ENCODE measurements at places on chromosomes 3 and 15. TPM values are rescaled to one million over a fixed set of nuclear protein-coding genes. Genes with fewer than 3 reads are reported as not detected.

- no peak for DNase-seq
Measured at GRCh38 chr15:82127581-82127980, 81.8 kb upstream of the MEX3B start.

Gene SLC2A2
- total RNA-seq: not detected

DNA sequence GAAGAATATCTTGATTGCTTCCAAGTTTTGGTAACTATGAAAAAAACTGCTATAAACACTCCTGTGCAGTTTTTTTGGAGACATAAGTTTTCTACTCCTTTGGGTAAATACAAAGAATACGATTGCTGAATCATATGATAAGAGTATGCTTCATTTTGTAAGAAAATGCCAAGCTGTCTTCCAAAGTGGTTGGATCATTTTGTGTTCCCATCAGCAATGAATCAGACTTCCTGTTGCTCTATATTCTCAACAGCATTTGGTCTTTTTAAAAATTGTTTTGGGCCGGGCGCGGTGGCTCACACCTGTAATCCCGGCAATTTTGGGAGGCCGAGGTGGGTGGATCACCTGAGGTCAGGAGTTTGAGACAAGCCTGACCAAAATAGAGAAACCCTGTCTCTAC is 14.5 kb downstream of the BTD start:
- DNase-seq: no peak

DNA sequence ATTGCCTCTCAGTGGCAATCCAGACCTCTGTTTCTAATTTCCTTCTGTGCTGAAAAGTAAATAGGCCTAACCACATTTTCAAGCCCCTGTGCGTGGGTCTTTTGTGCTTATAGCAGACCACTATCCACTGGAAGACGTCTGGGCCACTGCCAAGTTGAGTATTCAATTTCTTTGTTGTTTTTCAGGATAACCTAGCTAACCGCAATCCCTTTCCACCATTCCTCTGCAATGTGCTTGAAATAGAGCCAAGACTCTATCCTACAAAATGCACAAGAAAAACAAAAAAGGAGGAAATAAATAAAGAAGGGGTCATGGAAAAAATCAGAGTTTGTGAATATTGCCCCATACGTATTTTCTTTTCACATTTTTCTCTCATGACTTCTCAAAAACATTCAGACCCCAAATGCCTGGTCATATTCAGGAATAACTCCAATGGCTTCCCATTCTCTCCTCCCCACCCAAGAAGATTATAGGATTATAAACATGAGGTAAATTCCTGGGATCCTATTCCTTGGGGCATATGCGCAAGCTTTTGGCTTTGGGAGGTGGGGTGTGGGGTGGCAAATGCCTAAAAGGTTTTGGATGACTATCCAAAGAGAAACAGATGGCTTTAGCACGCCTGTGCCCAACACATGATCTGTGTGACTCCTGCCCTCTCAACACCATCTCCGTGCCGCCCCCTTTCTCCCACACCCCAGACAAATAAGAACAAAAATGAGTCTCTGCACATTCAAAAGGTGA is 217.9 kb upstream of the THBS1 start:
- DNase-seq: no peak

DNA sequence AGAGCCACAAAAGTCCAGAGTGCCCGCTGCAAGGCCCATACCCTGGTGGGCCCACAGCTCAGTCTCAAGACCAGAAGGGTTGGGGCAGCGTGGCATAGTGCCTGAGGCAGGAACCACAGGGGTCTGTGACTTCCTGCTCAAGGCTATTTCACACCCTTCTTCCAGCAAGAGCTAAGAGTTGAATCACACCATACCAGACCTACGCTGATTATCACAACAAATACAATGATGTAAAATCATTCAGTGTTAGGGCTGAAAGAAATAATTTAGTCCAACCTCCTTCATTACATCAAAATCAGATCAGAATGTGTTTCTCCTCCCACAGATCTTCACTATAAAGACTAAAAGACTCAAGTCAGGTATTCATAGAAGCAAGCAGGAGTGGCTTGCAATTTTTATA is 27.8 kb upstream of the ST8SIA2 start:
- no peak for DNase-seq

DNA sequence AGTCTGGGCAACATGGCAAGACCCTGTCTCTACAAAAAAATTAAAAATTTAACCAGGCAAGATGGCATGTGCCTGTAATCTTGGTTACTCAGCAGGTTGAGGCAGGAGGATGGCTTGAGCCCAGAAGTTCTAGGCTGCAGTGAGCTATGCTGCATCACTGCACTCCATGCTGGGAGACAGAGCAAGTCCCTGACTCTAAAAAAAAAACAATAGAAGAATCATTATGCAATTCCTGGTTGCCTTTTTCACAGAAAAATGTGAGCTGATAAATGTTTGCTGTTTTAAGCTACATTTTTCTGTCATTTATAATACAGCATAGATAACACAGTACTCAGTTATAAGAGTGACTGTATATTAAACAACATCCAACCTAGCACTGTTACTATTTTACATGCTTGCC is 148.8 kb downstream of the SCAPER start:
- no peak for DNase-seq

DNA sequence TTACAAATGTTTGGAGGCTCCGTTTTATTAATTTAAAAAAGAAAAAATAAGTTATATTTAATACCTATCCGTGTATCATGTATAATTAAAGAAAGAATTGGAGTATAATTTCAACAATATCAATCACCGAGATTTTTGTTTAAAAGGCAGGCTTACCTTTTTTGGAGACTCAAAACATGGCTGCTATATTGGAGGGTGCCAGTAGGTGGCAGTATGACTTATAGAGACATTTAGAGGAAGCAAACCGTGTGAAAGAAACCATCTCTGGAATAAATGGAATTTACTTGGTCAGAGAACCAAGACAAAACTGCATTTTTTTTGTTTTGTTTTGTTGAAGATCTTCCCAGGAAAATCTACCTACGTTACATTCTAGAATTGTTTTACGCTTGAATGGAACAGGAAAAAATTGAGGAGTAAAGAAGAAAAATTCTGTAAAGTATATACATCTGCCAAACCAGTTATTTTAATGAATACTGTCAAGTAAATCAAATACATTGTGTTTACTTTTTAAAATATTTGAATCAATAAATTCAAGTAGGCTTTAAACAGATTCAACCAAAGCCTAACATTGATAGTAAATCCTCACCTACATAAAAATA is 802.6 kb upstream of the ALCAM start:
- no peak for DNase-seq

- no peak for DNase-seq
Measured at GRCh38 chr3:181329024-181329423, 339.5 kb upstream of the DNAJC19 start.

Gene EFHB
- 0.58 TPM for total RNA-seq

All from left ventricle myocardium inferior (tissue), 1 donor.